AG20443 (cell line): ENCODE measurements at places on chromosomes 6 and 20.

- no peak for DNase-seq
Observed at GRCh38 chr6:20879121-20879520, 344.9 kb downstream of the CDKAL1 start.

DNA sequence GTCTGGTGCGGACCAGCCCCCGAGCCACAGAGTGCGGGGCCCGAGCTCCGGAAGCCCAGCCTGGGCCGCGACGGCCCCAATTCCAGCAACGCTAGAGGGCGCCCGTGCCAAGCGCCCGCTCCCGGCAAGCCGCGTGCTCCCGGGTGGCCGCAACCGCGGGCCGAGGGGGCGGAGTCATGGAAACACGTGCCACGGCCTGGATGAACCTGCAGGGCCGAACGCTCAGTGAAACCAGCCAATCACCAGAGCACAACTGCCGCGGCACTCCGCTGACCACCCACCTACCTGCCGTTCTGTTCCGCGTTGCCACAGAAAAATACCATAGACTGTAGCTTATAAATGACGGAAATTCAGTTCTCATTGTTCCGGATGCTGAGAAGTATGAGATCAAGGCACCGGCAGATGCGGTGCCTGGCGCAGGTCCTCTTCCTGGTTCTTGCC, 85.7 kb upstream of the FOXC1 start:
- peak; percentile 91 for DNase-seq

GRCh38 chr6:54981647-54982046, 135.1 kb downstream of the FAM83B start:
- no peak for DNase-seq

- no peak for DNase-seq
Observed at GRCh38 chr20:51267679-51268078, 244.8 kb upstream of the KCNG1 start.

DNA sequence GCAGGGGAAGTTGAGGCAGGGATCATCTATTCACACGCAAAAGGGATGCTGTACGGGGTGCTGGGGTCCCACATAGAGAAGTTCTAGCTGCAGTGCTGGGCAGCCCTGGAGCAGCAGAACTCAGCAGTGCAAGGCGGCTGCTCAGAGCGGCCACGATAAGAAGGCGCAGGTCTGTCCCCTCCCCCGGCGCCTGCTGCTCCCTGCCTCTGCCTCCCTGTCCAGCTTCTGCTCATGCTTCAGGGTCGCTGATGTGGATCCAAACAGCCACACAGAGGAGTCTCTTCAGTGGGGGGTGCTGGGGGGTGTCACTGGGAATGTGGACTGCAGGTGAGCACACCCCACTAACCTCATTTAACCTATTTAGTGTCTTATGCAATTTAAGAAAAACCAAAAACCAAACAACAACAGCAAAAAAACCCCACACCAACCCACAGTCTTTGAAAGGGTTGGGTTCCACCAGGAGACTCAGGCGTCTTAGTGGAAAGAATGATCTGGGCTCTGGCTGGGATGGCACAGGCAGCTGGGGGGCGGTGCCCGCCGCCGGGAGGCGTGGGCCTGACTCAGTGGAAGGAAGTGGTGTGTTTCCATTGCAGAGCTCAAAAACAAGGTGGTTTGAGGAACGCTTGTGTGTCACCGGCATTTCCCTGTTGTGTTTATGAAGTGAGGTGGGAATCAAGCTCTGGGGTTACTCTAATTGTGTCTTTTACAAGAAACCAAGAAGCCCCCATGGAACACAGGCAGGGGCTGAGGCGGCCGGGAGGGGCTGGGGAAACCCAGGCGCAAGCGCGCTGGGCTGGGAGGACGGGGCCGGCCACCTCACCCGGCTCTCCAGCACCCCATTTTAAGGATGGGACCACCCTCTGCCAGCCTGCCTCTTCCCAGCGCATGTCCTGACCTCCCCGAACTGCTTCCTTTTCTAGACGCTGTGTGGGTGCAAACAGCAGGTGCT, 55.1 kb downstream of the IRF4 start:
- DNase-seq = peak; percentile 34

DNA sequence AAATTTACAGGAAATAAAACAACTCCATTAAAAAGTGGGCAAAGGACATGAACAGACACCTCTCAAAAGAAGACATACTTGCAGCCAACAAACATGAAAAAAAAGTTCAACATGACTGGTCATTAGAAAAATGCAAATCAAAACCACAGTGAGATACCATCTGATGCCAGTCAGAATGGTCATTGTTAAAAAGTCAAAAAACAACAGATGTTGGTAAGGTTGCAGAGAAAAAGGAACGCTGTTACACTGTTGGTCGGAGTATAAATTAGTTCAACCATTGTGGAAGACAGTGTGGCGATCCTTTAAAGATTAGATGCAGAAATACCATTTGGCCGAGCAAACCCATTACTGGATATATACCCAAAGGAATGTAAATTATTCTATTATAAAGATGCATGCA, 858.0 kb upstream of the FLRT3 start:
- no peak for DNase-seq
